ENCODE measurements at places on chromosomes 7 and 10.

GRCh38 chr7:151235091-151235787, 3.0 kb downstream of the CHPF2 start:
- DNase-seq: no peak

DNA sequence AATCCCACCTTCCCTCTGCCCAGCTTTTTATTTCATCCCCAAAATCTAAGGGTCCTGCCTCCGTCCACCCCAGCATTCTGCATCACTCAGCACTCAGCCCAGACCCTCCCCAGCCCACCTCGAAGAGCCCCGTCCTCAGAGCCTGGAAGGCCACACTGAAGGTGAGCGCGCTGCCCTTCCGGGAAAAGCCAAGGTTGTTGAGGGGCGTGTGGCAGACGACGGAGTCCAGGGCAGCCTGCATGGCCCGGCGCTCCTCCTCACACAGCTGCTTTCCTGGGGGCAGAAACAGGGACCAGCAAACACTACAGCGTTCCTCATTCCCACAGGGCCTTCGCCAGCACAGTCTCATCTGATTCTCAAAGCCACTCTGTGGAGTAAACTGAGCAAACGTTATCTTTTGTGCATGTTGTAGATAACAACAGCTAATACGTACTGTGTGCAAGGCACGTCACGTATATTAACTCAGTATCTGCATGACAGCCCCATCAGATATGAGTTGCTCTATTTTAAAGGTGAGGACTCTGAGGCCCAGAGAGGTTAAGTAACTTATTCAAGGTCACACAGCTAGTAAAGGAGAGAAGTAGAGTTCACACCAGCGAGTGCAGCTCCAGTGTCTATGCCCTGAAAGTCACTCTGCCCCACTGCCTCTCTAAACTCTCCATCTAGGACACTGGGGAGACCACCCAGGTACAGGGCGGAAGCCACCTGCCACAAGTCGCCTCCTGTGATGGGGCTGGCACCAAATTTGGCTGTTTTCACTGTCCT, 2.8 kb downstream of the TRAPPC14 start:
- no peak for DNase-seq

- no peak for DNase-seq
Measured at GRCh38 chr10:67521546-67521945, 174.4 kb downstream of the CTNNA3 start.

GRCh38 chr10:62917475-62918238, 101.5 kb upstream of the EGR2 start:
- DNase-seq: peak; percentile 10

GRCh38 chr7:74627661-74628411, 29.7 kb upstream of the GTF2I start:
- no peak for DNase-seq

DNA sequence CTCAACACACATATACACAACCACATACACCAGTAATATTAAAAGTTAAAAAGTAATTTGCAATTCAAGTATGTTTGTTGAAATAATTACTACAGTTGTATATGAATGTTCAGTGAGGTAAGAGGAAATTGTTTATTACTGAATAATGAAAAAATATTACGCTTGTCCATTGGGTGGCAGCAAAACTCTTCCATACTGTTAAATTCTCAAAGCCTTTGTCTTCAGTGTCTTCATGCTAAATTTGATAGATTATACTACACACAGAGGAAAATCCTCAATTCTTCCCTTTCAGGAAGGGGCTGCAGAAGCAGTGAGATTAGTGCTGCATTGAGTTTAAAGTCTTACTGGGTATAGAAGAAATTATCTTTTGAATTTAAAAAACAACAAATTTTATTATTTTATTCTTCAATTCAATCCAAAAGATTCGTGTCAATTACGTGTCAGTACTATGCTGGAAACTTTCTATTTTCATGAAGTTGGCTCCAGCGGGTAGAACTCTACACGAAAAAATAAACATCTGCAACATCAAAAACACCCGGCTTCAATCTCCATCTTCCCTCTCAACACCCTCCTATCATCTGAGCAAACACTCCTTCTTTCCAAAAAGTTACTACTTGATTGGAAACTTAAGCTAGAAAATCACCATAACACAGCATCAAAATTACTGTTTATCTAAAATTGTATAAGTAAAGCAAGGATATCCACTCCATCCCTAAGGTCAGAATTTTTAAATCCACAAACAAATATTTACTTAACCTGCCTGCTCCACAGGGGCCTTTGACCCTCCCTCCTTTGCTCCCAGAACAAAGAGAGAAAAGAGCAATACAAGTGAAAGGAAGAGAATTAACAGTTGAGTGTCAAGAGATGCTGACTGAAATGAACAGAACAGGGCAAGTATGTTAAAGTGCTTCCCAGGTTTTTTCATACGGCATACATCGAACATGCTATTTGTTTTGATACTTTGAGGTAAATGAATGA, 37.0 kb upstream of the TES start:
- DNase-seq: peak; percentile 56

Data from activated CD4-positive, alpha-beta T cell treated with anti-CD3 and anti-CD28 coated beads, Interleukin-2, Interleukin-6, amounts not matched to agents 100 ng/mL and 50 ng/mL, durations not matched to agents 16 hours and 8 hours (primary cell).